ENCODE measurements at places on chromosomes 1 and 21.

- DNase-seq = no peak
Measured at GRCh38 chr1:241817331-241817792, 30.6 kb upstream of the EXO1 start.

DNA sequence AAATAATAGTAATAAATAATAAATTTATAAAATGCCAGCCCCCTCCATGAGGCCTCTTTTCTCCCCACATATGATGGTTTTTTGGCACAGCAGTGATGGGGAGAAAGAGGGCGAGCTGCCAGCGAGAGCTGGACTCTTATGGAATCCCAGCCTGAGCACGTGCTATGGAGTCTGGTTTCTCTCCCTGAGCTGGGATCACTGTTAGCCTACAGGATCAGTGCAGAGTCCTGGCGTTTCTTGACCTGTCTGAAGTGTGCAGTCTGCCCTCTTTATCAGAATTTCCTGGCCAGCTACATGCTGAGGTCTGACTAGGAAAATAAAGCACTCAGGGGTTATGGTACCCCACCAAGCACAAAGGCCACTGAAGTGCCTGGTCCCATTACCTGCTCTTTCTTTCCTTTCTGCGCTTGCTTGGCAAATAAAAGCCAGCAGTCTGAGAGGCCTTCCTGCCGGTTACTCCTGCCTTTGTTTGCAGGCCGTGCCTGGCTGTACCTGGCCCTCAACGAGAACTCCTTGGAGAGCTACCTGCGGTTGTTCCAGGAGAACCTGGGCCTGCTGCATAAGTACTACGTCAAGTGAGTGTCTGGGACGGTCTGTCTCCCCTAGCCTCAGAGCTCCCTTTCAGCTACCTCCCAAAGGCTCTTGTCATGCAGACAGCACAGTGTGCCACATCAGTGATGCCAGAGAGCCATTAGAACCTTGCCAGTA is 18.5 kb upstream of the SLC25A34 start:
- DNase-seq = no peak

DNA sequence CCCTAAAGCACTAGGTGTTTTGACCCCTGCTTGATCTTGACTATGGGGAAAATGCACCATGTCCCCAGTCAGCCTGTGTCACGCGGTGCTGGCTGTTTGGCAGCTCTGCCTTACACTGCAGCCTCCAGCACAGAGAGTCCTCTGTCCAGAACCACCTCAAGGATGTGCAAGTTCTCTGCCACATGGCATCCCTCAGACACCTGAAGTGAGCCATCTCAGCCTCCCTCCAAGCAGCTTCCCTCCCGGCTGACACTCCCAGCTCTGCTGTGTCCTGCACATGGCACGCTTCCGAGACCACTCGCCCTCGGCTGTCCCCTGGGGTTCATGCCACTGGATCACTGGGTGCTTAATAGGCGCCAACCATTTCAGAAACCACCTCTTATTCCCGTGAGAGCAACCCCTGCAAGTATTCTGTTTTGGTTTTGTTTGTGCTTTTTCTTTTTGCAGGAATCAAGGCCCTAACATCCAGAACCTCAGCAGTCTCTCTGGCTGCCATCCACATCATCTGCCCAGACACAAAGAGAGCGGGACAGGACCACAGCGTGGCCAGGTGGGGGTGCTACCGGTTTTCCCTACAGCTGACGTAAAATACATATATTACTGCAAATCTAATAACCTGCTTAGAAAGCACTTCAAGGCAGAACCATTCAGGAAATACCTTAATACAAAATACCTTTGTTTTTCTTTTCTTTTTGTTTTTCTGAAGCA is 45.7 kb downstream of the CAPZB start:
- no peak for DNase-seq

GRCh38 chr1:29393451-29393826 is 157.1 kb downstream of the PTPRU start:
- no peak for DNase-seq

GRCh38 chr1:151479462-151479861 is 20.2 kb upstream of the POGZ start:
- DNase-seq = no peak

DNA sequence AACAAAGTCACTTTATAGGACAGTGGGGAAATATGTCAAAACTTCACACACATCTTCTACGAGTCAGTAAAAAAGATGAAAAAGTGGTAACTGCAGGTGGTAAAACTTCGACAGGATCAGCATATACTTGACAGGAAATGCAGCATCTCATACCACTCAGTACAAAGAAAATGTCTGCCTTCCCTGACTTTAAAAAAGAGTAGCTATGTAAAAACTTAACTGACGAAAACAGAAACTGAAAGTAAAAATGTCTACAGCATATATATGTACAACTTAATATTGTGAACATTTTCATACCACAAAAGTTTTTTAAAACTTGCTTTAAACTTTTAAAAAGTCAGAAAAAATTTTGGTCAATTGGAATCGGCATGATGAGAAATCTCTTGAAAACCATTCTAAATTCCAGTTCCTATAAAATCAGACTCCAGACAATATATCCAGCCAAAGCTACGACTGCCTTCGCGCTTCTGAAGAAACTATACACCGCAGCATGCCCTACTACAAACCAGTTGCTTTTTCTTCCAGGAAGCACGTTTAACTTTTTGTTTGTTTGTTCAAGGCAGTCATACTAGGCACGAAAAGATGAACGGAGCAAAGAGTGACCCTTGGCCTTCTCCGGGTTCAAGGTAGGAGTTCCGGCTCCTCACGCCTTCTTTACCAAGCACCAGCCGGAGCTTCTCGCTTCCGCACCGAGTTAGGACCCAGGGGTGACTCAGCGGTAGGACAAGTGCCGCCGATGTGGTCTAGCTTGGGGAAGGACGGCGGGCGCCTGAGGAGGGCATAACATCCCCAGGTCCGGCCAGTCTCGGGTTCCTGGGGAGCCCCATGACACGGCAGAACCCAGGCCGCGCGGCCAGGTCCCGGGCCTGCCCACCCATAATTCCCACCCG is 612 bp downstream of the PSMA5 start:
- DNase-seq = no peak
